Activated naive CD4-positive, alpha-beta T cell (primary cell): ENCODE measurements at places on chromosomes 1 and 21.

DNA sequence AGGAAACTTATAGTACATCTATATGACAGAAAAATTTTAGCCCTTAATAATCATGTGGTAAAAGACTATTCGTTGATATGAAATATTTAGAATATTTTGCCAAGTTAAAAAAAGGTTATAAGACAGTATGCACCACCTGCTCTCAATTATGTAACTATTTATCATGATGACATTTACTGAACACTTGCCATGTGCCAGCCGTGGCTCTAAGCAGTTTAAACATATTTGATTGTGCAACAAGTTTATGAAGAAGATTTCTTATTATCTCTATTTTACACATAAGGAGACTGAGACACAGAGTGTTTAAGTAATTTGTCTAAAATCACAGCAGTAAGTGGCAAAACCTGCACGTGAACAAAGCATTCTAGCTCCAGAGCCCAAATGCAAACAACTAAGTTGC, 199.3 kb upstream of the JUN start:
- no peak for DNase-seq

GRCh38 chr1:236515443-236515958, 8.3 kb upstream of the LGALS8 start:
- DNase-seq = no peak

DNA sequence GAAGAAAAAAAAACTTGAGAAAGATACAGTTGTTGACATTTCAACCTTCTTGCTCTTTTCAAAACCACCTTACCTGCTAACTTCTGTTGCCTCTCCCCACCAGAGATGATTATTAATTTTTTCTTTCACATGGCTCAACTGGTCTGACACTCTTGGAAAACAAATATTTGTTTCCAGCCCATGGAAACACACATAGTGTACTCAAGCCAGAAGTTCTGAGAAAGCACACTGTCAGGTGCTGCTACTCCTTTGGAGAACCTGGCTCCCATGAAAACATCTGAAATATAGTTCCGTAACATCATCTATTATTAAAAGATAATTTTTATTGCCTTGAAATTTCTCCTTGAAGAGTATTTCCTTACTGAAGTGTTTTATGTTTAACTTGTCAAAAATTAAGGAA, 145.0 kb upstream of the C1orf105 start:
- no peak for DNase-seq

DNA sequence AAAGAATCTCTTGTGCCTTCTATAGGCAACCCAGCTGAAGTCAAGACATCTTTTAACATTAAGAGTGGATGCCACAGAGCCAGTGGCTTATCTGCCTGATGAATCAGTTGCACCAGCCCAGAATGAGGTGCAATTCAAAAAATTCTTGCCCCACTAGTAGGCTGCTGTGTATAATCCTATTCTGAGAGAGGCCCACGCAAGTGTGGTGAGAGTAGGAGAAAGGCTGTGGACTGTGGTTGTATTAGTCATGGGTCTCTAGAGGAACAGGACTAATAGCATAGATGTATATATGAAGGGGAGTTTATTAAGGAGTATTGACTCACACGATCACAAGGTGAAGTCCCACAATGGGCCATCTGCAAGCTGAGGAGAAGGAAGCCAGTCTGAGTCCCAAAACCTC, 216.4 kb downstream of the LTN1 start:
- no peak for DNase-seq

GRCh38 chr1:238466459-238466858, 575.7 kb upstream of the ZP4 start:
- DNase-seq = no peak

- no peak for DNase-seq
Measured at GRCh38 chr1:169266133-169266532, 101.5 kb downstream of the NME7 start.

DNA sequence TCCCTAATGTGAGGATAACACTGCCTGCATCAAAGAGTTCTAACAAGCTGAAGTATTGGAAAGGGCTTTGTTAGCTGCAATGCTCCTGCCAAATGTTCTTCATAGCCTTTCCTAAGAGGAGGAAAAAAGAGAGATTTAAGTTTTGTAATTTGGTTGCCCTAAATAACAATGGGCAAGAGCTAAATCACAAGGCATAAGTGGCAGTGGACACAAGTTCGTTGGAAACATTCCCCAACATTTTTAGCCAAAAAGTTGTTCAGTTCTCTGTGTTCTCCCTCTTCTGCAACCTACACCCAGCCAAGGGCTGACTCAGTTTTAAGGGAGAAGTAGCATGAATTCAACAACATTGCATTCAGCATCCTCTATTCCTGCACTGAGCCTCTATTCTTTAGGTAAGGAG, 2.6 kb upstream of the UQCRHL start:
- no peak for DNase-seq

GRCh38 chr1:230822092-230822581, 46.2 kb downstream of the C1orf198 start:
- no peak for DNase-seq

DNA sequence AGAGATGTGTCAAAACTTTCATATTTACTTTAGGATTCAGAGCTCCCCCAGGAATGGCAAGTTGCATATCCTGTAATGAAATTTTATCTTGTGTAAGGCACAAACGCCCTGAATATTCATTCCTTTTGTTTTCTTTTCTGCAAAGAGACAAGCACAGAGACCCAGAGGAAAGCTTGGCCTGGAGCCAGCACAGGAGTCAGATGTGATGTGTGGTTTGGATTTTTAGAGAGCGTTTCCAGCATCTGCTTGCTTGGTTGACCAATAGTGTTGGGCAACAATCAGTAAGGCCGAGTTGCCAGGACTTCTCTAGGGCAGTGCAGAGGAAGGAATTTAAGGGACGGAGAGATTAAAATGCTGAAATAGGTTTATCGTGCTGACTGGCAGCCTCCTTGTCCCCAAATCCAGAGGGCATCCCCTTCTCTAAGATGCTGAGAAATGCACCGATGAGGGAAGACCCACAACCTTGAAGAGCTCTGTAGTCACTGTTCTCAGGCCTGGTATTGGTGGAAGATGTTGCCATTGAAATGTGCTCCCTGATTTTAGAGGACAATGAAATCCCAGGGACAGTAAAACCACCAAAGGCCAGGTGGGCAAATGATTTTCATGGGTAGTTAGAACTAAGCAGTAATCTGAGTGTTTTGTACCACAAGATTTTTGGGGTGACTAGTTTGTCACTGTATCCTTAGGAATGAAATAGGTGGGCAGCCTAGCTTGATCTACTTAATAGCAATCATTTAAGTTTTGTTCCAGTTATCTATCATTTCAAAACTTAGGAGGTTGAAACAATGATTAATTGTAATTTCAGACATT, 37.9 kb upstream of the RHOU start:
- no peak for DNase-seq

DNA sequence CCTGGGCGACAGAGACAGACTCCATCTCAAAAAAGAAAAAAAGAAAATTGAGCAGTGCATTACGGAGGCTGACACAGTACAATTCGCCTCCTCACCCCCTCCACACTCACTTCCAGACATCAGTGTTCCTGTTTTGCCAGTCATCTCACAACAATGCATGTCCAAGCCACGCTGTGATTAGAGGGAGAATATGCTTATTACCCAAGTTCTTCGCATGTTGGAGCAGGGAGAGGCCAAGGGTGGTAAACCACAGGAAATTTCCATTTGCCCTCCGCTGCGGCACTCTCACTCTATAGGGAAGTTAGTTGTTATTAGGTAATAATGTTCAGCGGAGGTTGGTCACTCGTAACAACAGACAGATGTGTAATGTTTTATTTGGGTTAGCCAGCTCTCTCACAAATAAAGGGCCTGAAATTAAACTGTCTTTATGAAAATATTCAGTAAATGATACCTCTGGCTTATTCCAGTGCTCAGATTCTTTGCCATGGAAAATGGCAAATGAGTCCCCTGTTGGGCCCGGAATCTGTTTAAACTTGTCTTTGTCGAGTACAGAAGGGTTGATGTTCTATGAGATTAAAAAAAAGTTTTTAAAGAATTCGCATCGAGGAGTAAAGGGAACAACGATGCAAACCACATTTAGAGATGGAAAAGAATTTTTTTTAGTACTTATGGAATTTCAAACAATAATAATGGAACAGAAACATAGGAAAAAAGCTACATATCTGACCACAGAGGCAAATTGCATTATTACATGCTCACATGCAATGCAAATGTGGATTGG, 33.1 kb downstream of the KCNJ15 start:
- no peak for DNase-seq

DNA sequence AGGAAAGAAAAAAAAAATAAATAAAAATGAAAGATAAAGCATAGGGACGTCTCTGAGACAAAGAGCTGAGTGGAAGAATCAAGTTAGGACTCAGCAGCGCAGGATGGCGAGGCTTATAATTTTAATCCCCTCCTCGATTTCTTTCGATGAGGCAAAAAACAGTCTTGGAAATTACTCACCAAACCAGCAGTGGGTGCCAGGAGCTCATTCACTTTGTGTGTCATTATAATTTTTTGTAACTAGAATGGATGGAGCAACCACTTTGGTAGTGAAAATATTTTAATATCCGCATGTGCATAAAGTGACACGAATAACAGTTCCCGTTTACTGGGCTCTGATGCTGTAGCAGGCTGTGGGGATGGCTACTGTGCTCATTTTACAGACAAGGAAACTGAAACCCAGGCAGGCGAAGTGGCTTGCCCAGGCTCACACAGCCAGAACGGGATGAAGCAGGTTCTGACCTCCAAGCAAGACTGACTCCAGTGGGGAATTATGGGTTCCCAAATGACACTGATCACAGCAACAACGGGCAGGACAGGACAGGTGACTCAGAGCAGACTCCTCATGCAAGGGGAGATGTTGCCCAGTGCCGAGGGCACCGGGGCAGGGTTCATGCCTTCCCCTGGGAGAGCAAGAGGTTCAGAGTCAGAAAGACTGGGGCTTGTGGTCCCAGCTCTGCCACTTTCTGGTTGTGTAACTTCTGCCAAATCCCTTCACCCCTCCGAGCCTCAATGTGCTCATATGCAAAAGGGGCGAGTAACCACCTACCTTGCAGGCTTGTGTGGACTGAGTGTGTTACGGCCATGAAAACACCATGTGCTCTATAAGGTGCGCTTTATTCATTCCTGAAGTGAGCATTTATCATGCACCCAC, 63.6 kb downstream of the RUNX3 start:
- DNase-seq = no peak
